H9 (cell line): ENCODE measurements at places on chromosomes 12 and 14. TPM values are rescaled to one million over a fixed set of nuclear protein-coding genes. Genes with fewer than 3 reads are reported as not detected.
A peak's percentile ranks its signal among the peaks of the same experiment; 100 is the strongest.

AKAP5 gene
- total RNA-seq = 2.3 and 2.5 TPM in 2 replicates

DNA sequence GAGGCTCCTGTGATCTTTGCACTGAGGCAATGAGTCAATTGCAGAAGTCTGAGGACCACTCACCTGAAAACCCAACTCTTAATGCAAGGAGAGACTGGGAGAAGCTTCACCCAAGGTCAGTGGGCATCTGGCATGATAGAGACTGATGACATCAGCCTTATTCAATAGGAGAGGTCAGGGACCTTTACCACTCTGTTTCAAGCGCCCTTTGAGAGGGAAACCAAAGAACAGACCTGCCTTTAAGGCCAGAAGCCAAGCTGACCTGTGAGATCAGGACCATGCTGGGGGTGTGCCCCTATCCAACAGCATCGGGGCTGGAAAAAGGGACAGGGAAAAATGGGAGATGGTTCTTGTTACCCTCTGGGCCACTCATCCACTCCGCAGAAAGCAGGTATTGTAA is 83.3 kb upstream of the FOXN3 start:
- no peak for DNase-seq

GRCh38 chr14:86193756-86194155 is 663.8 kb downstream of the FLRT2 start:
- no peak for DNase-seq

- no peak for DNase-seq
These were observed 2.3 kb downstream of the DLK1 start for GRCh38 chr14:100728962-100729361.

- peak; percentile 72 for DNase-seq
These were observed 372.8 kb downstream of the TMEM132D start for GRCh38 chr12:129530984-129531383.

- DNase-seq = peak; percentile 94
These were observed 5.0 kb upstream of the AQP2 start for GRCh38 chr12:49945394-49946080.

DNA sequence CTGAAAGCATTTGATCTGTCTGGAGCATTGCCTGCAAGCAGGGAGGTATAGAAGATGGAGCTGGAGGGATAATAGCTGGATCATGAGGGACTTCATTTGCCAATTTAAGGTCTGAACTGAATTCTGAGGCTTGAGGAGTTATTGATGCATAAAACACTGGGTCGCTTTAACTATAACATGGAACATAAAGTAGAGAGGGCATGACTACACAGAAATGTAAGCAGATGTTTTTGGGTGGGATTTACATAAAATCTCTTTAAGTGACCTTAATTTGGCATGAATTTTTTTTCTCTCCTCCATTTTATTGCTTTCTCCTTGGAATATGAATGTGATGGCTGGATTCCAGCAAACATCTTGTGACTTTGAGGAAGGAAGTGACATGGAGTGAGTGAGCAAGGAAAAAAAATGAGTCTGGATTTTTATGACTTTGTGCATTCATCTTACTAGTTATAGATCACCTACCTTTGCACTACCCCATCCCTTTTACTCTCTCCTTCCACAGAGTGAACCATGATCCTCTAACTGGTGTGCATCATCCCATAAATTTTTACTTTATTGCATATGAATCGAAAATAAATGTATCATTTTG is 356.0 kb downstream of the DUSP6 start:
- no peak for DNase-seq

DNA sequence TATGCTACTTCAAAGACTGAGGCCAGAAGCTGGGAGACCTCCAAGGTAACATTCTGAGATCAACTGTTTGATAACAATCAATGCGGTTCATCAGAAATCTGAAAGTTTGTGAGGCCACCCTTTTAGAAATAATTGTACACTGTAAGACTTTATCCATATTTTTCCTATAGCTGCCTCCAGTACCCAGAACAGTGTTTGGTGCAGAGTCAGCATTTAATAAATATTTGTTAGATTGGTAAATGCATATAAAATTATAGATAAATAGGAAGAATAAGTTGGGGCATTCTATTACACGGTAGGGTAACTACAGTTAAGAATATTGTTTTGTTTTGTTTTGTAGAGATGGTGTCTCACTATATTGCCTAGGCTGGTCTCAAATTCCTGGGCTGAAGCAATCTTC is 141.4 kb downstream of the C12orf42 start:
- no peak for DNase-seq

E2F7 gene
- 24.5 and 24.6 TPM in 2 replicates for total RNA-seq

SLC4A8 gene
- total RNA-seq = 18.0 and 26.3 TPM in 2 replicates

DNA sequence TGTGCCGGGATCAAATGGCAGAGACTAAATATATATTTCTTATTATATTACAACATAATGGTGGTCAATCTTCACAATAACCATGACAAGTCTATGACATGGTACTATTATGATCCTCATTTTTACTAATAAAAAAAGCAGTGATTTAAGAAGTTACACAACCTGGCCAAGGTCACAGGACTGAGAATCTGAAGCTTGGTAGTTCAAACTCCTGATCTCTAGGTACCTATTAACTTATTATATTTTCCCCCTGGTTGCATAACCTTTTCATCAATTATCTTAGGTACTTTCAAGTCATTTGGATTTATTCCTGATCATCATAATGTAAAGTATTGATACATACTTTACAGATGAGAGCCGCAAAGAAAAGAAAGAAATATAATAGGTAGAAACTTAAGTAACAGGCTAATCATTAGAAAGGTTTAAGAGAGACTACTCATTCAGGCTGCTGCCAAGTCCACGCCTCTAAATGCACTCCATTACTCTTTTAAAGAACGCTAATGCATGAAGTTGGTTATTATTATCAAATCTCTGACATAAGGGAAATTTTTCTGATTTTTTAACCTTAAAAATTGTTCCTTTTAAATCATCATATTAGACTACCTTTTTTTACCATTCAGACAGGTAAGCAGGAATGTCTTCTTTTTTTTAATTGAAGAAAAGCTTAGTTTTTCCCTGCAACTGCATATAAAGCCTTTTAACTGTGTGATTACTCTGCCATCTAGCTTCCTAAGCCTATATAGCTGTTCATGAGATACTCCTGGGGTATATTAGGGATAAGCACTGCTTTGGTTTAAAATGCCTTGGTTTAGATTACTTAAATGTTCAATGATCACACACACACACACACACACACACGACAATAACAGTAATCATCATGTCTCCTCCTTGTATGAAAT is 35.6 kb downstream of the RPS29 start:
- no peak for DNase-seq

DNA sequence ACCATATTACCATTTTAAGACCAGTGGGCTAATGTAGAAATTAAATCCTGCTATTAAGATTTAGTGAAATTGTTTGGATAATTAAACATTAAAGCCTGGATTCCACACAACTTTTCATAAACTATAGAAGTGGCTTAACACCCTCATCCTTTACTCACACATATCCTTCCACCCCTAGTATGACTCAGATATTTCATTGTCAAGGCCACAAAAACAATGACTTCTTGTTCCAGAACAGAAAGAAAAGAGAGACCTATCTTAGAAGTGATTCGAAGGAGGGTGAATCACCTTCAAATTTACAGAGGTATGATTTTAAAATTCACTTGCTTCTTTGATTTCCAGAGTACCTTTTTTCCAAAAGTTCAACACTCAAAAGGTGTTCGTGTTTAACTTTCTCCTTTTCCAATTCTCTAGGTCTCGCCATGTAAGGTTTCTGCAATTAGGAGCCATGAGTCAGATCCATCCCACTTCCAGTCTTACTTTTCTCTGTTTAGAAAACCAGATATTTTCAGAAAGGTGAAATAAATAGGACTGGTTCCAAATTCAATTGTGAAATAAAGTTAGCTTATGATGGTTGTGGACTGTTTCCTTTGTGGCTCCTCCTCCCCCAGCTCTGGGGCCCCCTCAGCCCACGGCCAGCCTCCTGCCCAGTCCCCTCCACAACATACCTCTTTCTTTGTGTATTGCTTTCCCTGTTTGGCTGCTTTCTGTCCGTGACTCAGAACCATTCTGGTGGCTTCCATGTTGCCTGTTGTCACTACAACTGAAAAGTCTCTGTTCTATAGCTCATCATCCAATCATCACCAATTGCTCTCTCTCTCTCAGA is 24.6 kb upstream of the MGP start:
- DNase-seq = no peak

IKZF4 gene
- total RNA-seq = 13.0 and 13.9 TPM in 2 replicates

DNA sequence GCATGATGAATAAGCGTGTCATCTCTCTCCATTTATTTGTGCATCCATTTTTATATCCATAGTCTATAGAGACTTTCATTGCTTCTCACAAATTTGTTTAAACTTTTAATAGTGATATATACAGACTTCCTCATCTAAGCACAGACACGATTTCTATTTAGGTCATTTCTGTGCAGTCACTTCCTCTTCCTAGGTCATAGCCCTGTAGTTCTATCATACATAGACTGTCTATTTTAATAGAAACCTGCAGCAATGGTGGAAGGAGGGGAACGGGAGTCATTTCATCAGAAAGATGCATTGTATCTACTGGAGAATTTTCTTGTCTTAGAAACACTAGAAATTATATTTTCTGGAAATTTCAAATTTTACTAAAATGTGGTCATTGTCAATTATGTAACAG is 133.4 kb upstream of the FGD4 start:
- no peak for DNase-seq

GRCh38 chr12:66191547-66192126 is 2.6 kb downstream of the IRAK3 start:
- DNase-seq = no peak

DNA sequence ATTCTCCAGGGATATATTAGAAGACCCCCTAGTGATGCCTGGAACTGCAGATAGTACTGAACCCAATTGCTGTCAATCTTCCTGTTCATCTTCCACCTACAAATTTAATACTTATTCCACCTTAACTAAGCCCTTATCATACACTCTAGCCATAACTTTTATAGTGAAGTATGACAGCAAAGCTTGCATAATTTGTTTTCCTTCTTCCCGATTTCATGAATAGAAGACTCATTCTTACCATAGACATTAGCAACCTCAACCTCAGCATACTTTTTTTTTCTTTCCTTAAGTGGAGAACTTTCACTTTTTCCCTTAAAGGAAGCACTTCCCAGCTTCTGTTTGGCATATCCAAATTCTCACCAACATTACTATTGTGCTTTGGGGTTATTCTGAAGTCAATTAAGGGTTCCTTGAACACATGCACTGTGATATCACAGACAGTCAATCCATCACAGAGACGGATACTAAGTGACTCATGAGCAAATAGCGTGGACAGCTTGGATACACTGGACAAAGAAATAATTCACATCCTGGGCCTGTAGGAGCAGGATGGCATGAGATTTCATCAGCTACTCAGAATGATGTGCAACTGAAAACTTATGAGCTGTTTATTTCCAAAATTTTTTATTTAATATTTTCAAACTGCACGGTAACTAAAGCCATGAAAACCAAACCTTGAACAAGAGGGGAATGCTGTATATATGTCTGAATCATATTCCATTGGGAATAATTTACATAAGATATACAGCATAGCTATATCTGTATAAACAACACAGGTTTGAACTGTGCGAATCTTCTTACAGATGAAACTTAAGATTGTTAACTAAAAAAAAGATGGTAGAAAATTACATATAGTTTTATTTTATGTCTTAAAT is 63.9 kb downstream of the SYT1 start:
- DNase-seq = no peak

TSHR gene
- total RNA-seq = not detected in 2 replicates

DNA sequence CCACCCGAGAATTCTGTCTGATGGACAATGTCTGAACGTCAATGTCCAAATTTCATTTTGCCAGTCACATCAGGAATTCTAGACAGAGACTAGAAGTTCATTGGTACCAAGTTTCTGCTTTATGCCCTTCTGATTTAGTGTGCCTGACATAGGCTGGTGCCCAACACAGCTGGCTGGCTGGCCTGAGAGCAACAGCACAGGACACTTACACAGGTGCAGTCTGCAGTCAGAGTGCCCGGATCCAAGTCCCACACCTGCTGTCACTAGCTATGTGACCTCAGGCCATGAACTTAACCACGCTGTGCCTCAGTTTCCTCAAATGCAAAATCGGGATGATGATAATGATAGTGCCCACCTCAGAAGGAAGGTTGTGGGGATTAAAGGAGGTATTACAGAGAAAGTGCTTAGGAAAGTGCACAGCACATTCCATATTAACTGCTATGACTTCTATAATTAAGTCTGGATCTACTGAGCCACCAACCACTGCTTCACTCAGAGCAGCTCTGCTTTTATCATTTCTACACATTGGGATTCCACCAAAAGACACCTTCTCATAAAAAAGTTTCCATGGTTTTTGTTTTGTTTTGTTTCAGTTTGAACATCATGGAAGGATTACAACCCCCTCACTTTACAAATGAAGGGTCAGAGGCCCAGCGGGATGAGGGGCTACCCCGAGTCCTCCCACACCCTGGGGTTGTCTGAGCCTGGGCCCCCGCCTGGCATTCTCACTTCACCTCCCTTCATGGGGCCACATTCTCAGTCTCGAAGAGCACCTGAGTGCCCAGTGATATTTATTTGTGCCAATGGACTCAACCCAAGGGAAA is 168.8 kb upstream of the BCL2L14 start:
- no peak for DNase-seq

- no peak for DNase-seq
These were observed 86.6 kb downstream of the TMTC3 start for GRCh38 chr12:88228720-88229119.

SNRPF gene
- total RNA-seq = 70.3 and 77.1 TPM in 2 replicates

DNA sequence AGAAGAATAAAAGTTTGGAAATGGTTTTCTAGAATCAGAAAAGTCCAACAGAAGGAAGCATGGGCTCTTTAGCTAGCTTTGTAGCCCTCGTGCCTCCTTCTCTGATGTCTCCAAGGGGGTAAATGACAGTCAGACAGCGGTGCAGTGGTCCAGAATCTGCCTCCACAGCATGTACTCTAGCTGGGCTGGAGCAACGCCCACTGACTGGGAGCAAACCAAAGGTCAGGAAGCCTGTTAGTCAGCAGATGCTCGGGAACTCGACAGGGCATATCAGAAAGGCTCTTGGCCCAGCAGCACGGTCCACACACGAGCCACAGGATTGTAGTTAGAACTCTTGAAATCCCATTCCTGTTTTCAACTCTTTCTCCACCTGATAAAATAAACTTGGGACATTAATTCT is 164.3 kb downstream of the GRIN2B start:
- no peak for DNase-seq

- no peak for DNase-seq
These were observed 214.9 kb downstream of the CNTN1 start for GRCh38 chr12:40907115-40907527.

- DNase-seq = no peak
These were observed 34.3 kb downstream of the DHRS2 start for GRCh38 chr14:23670481-23670880.

DNA sequence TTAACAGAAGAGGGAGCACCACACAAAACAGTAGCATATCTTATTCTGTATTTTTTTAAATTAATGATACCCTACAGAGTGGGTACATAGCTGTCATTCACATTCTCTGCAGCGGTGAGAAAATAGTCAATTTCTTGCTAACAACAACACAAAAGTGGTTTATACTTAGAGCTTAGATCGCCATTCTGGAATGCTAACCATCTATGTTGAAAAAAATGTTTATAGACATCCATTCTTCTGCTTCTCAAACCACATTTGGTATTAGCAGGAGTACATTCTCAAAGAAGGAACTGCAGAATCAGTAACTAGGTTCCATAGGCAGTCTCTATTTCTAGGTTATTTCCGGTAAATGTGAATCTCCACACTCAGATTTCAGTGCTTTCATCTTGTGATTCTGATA is 185.9 kb downstream of the PPFIA2 start:
- DNase-seq = no peak

- peak; percentile 50 for DNase-seq
These were observed 6.1 kb upstream of the TCL1B start for GRCh38 chr14:95679998-95680735.
